ENCODE measurements at places on chromosomes 6 and 20.
A peak's percentile ranks its signal among the peaks of the same experiment; 100 is the strongest.

GRCh38 chr6:14453712-14454472 lies 336.3 kb downstream of the CD83 start:
- DNase-seq, result no peak

GRCh38 chr6:143811501-143812157 lies 31.5 kb upstream of the LTV1 start:
- DNase-seq, result no peak

DNA sequence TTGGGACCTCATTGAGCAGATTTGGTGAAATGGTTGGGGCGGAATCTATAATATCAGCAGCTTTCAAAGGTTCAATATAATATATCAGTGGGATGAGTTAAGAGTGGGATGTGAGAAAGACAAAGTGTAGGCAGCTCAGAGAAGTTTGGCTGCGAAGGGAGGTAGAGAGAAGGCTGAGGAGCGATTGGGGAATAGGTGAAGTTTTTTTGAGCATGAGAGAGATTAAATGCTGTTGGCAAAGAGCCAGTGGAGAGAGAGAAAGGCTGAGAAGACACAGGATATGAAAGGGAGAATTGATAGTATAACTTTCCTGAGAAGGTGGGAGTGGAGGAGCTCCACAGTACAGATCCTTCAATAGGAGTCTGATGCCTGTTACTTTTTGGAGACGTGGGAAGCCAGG lies 12.1 kb upstream of the SERINC3 start:
- DNase-seq, result no peak

- DNase-seq, result peak; percentile 64
Measured at GRCh38 chr6:164085091-164086075, 670.9 kb downstream of the QKI start.

GRCh38 chr6:131027326-131027725 lies 35.7 kb downstream of the EPB41L2 start:
- DNase-seq, result no peak

DNA sequence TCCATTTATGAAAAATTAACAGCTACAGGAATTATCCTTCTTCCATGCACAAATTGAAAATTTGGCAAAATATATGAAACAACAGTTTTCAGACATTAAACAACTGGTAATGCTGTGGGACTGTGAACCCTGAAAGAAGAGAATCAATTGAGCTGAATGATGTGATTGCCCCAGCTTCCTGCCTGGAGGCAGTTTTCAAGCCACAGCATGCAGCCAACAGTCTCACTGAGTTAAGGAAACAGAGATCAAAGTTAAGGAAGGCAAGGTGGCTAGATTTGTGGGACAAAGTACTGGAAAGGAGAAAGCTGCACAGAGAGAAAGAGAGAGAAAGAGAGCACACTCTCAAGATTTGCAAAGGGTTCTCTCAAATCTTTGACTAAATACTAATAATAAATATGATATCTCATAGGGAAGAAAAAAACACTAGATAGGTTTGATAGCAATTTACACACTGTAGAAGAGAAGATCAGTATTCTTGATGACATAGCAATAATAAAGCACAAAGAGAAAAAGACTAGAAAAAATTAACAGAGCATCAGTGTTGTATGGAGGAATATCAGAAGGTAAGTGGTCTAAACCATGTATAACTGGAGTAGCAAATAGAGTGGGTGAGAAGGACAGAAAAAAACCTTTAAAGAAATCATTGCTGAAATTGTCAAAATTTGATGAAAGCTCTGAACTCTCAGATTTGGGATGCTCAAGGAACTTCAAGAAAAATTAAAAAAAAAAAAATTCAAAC lies 70.1 kb upstream of the CNKSR3 start:
- DNase-seq, result no peak

DNA sequence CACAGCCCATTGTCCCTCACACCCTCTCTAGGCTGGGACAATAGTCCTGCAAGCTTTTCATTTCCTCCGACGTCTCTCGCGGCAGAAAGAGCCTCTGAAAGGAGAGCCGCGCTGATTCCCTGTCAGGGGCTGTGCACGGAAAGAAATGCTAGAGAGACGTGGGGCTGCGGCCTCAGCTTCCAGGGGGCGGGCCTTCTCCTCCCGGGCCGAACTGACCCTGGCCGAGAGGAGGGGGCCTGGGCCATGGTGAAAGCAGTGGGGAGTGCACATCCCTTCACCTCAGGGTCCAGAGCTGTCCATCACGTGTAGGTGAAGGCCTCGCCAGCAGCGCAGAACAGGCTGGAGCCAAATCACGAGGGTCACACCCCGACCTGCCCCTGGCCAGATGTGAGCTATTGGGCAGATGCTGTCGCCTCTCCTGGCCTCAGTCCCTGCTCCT lies 220.4 kb downstream of the TAF4 start:
- no peak for DNase-seq

DNA sequence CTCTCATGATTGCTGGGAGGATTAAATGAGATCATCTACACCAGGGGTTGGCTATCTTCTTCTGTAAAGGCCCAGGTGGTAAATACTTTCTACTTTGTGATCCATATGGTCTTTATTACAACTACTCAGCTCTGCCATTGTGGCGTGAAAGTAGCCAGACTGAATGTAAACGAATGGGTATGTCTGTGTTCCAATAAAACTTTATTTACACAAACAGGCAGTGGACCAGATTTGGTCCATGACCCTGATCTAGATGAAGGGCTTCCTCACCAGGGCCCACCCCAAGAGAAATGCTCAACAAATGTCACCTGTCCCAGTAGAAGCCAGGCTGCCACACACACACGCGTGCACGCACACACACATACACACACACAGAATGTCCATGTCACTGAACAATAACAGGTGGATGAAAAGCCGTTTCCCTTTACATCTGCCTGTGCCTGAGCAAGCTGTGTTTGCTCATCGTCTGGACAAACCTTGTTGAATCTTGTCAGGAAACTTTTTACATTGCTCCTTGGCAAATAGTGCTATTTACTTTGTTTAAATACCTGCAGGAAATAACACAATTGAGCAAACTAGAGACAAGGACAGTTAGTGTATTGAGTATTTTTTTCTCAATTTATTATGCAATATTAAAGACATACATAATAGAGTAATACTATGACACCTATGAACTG lies 114.3 kb downstream of the EYA2 start:
- DNase-seq, result no peak

DNA sequence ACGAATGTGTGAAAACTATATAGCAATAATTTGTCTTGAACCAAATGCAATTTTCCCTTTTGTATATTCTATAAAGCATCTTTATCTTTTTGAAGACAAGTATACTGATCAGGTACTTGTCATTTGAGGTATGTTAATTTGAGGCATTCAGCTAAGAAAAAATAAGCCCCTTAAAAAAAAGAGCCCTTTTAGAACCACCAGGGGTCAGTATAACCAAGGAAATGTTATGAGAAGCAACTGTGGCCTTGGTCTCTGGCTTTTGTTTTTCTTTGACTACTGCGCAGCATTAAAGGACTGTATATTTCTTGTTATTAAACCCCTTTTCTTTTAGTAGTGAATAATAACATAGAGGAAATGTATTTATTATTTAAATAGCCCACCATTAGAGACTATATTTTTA lies 43.1 kb downstream of the CD109 start:
- DNase-seq, result no peak

DNA sequence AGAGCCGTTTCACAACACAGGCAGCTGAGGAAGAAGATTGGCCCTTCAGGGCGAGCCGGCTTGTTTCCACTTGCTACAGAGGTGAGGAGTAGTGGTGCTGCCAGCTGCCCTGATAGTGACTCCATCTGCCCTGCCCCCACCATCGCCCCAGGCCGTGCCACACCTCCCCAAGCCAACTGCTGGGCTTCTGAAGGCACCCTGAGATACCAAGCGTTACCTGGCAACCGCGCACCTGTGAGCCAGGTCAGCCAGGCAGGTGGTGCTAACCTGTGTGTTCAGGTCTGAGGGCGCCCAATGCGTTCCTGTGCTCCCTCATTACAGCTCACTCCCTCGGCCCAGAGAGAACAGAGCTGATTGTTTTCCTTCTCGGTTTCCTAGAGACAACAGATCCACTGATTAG lies 299.1 kb upstream of the ID4 start:
- no peak for DNase-seq

DNA sequence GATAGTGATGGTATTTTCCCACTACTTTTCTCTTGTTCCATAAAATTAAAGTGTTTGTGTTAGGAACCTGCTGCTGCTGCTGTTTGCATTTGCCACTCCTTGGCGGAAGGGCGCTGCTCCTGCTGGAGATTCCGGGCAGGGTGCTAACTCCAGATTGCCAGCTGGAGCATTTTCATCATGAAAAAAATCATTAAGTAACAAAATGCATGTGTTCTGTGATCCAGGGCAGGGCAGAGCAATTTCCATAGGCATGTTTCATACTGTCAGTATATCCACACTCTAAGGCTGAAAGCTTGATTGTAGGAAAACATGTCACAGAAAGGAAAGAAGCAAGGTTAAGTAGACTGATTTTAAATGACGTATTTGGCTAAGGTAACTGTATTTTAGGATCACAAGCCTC lies 24.0 kb downstream of the PBOV1 start:
- DNase-seq, result no peak

- DNase-seq, result no peak
Measured at GRCh38 chr20:50124496-50124895, 11.5 kb upstream of the UBE2V1 start.

- DNase-seq, result no peak
Measured at GRCh38 chr6:92364948-92365541, 1054.3 kb downstream of the EPHA7 start.

- peak; percentile 54 for DNase-seq
Measured at GRCh38 chr20:45044084-45044573, 56.8 kb downstream of the KCNS1 start.

- DNase-seq, result no peak
Measured at GRCh38 chr6:157056275-157056674, 267.0 kb downstream of the TMEM242 start.

DNA sequence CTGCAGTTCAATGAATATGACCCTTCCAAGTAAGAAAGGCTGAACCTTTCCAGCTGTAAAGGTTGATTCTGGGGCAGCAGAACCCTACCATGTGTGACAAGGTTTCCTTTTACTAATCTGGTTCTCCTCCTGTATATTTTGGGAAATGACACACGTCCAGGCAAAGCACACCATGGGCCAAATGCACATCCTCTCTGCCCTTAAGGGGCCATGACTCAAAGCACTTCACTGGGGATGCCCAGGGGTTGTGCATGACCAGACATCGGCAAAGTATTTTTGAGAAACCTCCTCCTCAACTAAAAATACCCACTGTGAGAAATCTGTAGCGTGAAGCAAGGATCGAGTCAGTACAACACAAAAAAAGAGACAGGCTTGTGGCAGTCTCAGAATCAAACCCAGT lies 174.7 kb downstream of the BACH2 start:
- no peak for DNase-seq

All from GM04504 (cell line).